Activated effector memory CD4-positive, alpha-beta T cell treated with anti-CD3 and anti-CD28 coated beads, Interleukin-2, amount 50 U/mL, for 16 hours (primary cell): ENCODE measurements at places on chromosomes 12 and 14.

- DNase-seq = no peak
Observed at GRCh38 chr12:113332688-113333417, 2.1 kb downstream of the SLC8B1 start.

DNA sequence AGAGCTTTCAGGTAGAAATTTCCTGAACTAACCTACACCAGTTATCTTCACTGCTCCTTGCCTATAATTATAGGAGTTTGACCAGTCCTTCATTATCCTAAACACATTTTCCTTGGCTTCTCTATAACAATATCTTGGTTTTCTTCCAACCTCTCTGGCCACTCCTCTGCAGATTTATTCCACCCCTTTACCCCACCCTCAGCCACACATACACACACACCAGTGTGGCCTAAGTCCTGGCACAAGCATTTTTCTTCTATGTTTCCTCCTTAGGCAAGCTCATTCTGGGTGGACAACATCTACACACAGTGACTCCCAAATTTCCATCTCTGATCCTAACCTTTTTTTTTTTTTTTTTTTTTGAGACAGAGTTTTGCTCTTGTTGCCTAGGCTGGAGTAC is 25.1 kb downstream of the CDK17 start:
- DNase-seq = no peak

DNA sequence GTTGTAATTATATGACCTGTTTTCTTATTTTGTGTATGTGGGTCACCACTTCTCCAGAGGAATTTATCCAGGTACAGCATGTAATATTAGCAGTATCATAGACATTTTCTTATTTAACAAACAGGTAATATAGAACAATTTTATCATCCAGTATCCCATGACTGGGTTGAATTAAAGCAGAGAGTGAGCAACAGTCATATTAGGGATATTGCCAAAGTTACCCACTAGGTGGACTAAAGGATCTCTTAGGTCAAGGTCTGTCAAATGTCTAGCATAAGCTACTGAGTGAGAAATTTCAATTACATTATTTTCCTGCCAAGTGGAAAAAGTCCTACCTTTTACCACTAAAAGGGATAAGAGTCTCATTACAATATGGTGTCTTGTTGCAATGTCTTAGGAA is 62.1 kb upstream of the TRIM9 start:
- no peak for DNase-seq

- no peak for DNase-seq
Observed at GRCh38 chr12:25384038-25384892, 133.5 kb upstream of the KRAS start.

- no peak for DNase-seq
Observed at GRCh38 chr12:47032644-47033043, 46.8 kb upstream of the PCED1B start.
